ENCODE measurements at places on chromosomes 5 and 9.

GRCh38 chr9:109794361-109795012 lies 14.5 kb downstream of the PALM2AKAP2 start:
- DNase-seq: no peak

GRCh38 chr5:146302406-146302805 lies 36.2 kb upstream of the POU4F3 start:
- no peak for DNase-seq

GRCh38 chr9:132201780-132202703 lies 40.2 kb downstream of the NTNG2 start:
- no peak for DNase-seq

DNA sequence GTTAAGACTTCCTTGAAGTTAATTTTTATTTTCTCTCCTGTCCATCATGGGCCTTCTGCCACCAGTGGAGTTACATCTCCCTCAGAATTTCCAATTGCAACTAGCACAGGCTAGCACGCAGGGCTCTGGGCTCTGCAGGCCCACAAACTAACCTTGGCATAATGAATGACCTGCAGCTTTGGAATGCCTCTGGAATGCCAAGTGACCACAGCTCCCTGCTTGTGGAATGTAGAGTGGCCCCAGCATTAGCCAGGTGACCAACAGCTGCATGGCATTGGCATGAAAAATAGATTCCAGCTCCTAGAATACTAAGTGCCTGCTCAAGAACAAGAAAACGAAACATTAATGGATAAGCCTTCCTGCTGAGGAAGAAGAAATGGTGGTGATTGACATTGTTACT lies 726.1 kb downstream of the BRINP1 start:
- no peak for DNase-seq

DNA sequence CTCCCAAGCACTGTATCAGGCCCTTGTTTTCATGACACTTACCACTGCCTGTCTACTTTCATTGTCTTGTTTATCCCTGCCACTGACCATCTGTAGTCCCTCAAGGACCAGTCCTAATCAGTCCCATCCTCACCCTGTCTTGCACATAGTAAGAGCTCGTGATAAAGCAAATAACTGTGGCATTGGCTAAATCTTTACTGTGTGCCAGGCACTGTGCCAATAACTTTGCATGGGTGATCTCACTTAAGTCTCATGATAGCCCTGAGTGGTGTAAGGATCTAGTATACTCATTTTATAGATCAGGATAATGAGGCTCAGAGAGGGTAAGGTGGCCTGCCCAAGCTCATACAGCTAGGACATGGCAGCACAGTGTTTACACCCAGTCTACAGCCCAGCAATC lies 5.6 kb downstream of the CDX1 start:
- no peak for DNase-seq

- no peak for DNase-seq
These were observed 690.9 kb downstream of the ISL1 start for GRCh38 chr5:52073993-52074689.

- DNase-seq: no peak
These were observed 51.6 kb downstream of the NUDT12 start for GRCh38 chr5:103510851-103511553.

DNA sequence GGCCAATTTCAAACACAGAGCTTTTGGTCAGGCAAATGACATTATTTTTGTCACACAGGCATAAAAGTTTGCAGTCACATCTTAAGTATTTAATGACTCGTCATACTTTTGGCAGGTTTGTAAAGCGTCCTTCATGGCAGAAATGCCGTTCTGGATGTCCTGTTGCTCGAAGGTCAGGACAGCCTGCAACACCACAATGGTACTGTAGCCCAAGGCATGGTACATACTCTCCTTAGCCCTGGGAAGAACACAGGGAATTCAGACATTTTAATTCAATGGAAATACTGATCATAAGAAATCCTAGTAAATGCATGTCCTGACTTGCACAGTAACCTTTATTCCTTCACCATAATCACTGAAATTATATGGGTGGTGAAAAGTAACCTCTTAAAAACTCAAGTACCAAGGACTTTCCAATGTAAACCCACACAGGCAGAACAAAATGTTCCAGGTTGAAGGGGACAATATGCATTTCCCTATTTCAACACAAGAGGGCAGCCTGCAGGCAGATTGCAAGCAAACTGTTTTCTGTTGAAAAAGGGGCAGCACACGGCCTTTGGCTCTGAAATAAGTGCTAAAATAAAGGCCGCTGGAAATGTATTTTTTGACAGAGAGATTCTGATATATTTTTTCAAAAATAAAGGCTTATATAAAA lies 95.7 kb downstream of the TTC39B start:
- peak; percentile 52 for DNase-seq
